ENCODE measurements at places on chromosomes 11 and 22.

DNA sequence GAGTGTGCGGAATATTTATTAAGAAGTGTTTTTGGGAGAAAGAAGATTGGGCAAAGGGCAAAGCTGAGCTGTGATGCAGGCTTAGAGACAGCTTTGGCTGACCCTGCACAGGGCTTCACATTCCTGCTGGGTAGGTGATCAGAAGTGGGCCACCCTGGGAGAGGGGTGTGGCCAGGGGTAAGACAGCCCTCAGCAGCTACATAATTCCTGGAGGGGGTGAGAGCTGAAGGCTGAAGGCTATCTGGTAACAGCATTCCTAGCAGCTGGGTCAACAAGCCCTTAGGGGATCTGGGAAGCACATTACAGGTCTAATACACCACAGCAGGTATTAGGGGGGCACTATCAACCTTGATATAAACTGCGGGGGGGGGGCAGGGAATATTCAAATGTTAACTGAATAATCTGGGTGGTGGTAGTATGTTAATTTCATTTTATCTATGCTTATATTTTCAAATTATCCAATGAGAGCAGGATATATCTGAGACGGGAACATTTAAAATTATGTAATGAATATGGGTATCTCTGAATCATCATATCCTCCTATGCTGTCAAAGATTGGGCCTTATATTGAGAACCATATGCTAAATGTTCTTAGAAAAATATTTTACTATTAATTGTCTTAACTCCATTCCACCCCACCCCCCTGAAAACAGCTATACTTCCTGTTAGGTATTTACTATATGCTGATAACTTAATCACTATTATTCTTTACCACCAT, 5.9 kb downstream of the OOSP1 start:
- no peak for DNase-seq

- no peak for DNase-seq
Measured at GRCh38 chr11:19753451-19754106, 40.9 kb downstream of the NAV2 start.

GRCh38 chr11:78295347-78295746, 106.6 kb downstream of the USP35 start:
- no peak for DNase-seq

DNA sequence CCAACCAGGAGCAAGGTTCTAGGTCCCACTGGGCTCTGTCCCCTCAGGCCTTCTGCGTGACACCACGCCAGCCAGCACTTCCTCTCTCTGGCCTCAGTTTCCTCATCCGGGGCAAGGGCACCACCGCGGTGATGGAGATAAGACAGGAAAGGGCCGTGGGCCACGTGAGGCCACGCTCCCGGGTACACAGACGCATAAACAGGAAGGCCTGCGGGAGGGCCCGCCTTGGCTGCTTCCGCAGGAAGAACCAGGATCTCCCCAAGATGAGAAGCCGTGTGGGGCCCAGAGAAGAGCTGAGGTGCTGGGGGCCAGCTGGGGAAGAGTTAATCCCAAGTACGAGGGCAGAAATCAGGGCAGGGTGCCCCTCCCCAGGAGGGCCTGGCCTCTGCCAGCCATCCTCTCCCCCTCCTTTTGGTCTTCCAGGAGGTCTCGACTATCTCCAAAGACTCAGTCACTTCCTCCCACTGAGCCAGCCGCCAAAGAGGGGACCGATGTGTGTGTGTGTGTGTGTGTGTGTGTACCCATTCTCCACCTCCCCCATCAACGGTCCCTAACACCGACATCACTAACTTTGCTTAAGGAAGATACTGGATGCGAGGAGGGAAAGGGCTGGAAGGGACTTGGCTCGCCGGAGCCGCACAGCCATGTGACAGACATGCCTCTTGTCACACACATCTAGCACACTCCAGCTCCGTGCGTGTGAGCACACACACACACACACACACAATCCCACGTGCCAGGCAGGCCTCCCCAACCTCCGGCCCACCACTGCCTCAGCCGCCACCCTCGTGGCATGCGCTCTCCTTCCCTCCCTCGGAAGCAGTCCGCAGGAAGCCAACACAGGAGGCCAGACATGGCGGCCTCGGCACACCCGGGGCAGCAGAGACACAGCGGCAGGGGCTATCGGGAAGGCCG, 1.4 kb downstream of the MFNG start:
- DNase-seq: peak; percentile 92

- no peak for DNase-seq
Measured at GRCh38 chr22:44033694-44034093, 9.6 kb downstream of the PARVB start.

GRCh38 chr22:43173976-43174720, 12.8 kb downstream of the TTLL12 start:
- no peak for DNase-seq

- DNase-seq: peak; percentile 19
Measured at GRCh38 chr11:5596607-5597201, at the start of gene TRIM6. Gene TRIM6 (plus strand): TSS chr11:5596637. CDS start chr11:5596898, 261 bp downstream.

- DNase-seq: no peak
Measured at GRCh38 chr11:75570559-75571139, 8.6 kb downstream of the SERPINH1 start.

DNA sequence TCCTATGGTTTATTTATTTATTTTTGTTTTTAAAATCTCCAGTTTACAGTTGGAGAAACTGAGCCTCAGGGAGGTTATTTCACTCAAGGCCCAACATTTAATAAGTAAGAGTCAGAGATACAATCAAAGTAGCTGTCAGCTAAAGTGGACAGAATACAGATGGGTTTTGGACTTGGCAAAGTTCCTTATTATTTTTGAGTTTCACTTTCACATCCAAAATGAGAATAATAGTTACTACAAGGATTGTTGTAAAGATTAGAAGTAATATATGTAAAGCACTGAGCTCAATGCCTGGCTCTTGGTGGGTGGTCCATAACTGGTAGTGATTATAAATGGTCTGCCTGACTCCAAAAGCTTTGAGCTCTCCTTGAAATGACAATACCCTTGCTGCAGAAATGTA, 87.5 kb upstream of the SESN3 start:
- no peak for DNase-seq

DNA sequence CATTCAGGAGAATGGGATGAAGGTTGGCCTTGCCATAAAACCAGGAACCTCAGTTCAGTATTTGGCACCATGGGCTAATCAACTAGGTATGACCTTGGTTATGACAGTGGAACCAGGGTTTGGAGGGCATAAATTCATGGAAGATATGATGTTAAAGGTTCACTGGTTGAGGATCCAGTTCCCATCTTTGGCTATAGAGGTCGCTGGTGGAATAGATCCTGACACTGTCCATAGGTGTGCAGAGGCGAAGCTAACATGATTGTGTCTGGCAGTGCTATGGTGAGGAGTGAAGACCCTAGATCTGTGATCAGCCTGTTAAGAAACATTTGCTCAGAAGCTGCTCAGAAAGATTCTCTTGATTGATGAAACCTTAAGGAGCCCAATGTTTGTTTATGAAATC, 5.7 kb downstream of the NF2 start:
- no peak for DNase-seq

GRCh38 chr22:17964643-17965042, 59.7 kb downstream of the MICAL3 start:
- no peak for DNase-seq

GRCh38 chr11:66258473-66258893, 10.0 kb upstream of the RAB1B start:
- no peak for DNase-seq

- DNase-seq: peak; percentile 66
Measured at GRCh38 chr11:75492181-75492820, 33.4 kb downstream of the GDPD5 start.

GRCh38 chr11:105689631-105690030, 79.8 kb downstream of the GRIA4 start:
- DNase-seq: no peak

DNA sequence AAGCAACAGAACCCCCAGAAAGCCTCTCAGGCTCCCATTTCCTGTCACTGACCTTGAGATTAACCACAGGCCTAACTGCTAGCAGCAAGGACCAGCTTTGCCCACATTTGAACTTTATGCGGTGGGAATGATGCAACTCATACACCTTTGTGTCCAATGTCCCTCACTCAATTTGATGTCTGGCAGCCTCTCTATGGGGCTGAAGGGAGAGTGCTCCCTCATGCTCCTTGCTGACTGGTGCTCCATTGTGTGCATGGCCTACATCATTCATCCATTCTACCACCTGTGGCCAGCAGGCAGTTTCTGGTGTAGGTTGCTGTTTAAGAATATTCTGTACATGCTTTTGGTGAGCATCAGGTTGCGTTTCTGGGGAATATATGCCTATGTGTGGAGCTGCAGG, 31.9 kb downstream of the KCNQ1OT1 start:
- no peak for DNase-seq

GRCh38 chr11:104001561-104002056, 34.8 kb upstream of the DDI1 start:
- no peak for DNase-seq

- DNase-seq: no peak
Measured at GRCh38 chr22:45335854-45336522, 26.3 kb downstream of the FAM118A start.

GRCh38 chr22:37274380-37274862, 7.9 kb upstream of the CYTH4 start:
- no peak for DNase-seq

GRCh38 chr11:79226126-79226525, 214.7 kb downstream of the TENM4 start:
- DNase-seq: no peak

DNA sequence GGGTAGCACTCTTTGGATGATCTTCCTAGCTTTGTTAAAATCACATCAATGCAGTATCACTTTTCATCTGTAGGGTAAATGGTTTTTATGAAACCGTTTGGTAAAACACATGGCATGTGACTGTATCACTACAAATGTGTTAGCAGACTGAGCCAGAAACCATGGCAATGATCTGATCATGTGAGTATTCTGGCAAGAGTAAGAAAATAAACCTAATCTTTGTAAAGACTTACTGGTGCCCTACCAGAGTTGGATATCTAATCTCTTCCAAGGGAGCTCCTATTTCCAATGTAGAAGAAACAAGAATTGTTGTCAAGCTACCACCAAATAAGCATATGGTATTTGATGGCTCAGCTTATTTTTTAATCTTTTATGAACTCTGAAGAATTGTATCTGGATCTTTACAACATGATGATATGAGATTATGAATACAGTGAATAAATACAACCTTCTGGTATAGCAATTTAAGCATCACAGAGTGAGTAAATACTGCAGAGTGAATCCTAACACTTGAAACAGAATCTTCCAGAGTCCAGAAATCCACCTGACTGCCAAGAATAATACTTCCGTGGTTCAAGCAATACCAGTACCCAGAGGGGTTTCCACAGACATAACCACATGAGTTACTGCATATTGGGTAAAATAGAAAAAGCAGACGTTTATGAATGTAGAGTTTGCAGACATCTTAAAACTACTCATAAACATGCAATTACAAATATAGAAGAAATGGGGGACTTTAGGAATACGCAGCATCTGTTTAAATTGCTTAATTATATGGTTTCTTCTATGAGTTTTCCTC, 238.8 kb downstream of the TTC28 start:
- DNase-seq: no peak

GRCh38 chr11:66996609-66997273, 21.6 kb downstream of the C11orf86 start:
- no peak for DNase-seq

- DNase-seq: no peak
Measured at GRCh38 chr11:2590131-2590964, 109.4 kb downstream of the KCNQ1OT1 start.

- no peak for DNase-seq
Measured at GRCh38 chr11:75616281-75616680, 52.6 kb downstream of the MAP6 start.

GRCh38 chr22:48331691-48332220, 1495.9 kb downstream of the BRD1 start:
- DNase-seq: no peak

DNA sequence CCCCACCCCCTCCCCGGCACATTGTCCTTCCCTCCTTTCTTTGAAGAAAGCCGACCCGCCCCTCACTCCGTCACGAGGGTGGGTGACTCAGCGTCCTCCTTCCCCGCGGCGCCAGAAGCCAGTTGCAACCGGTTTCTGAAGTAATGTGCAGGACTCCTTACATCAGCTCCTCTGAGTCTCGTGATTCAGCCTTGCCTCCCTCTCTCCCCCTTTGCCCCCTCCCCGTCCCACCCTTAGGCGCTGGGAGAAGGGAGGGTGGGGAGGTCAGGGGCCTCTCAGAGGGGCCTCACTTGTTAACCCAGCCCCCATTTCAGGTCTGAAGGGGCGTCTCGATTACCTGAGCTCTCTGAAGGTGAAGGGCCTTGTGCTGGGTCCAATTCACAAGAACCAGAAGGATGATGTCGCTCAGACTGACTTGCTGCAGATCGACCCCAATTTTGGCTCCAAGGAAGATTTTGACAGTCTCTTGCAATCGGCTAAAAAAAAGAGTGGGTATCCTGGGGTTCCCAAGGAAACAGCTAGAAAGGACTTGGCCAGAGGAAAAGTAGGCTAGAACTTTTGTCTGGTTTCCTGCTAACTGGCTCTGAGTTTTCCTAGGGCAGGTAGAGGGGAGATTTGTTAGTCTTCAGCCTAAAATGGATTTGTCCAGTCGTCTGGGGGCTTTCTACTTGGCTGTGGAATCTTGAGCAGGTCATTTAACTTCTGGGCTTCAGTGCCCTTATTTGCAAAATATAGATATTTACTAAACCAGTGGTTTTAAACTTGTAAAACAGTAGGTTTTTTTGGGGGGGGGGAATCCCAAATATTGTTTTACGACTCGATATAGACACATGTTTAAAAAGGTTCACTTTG, 1.1 kb downstream of the SLC3A2 start:
- DNase-seq: peak; percentile 97

- no peak for DNase-seq
Measured at GRCh38 chr11:73245461-73245860, 26.7 kb upstream of the P2RY6 start.

- no peak for DNase-seq
Measured at GRCh38 chr22:45804986-45805325, 133.3 kb downstream of the ATXN10 start.

DNA sequence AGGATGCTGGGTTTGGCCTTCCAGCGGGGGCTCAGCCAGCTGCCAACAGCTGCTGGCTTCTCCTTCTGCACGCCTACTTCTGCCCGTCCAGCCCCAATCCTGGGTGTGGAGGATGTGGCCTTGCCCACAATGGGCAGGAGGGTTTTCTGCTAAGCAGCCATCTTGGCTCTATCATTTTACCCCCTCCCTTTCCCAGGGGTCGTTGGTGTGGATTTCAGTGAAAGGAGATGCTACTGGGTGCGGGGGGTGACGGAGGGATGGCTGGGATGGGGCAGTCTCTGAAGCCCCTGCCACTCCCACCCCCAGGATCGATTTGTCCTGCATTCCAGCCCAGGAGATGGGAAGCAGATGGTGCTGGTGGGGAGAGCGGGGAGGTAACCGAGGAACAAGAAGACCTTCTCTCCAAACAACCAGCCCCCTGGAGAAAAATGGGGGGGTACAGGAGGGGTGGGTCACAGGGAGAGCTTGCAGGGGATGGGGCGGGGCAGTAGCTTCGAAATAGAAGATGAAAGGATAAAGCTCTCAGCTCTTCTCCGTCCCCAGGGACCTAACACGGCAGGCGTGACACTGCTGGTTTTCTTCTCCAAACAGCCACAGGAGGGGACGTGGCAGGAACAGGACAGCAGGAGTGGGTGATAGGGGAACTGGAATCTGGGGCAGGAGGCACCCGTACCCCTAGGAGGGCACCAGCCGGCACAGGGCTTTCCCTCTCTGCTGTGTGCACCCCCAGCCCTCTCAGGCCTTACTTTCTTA, 68.9 kb downstream of the NECTIN1 start:
- no peak for DNase-seq

- no peak for DNase-seq
Measured at GRCh38 chr11:35968386-35969088, 24.7 kb downstream of the LDLRAD3 start.

- DNase-seq: no peak
Measured at GRCh38 chr11:5818245-5818886, 9.6 kb downstream of the OR52N2 start.

- DNase-seq: no peak
Measured at GRCh38 chr11:6646071-6646470, 9.5 kb downstream of the DCHS1 start.

Data from activated CD4-positive, alpha-beta memory T cell treated with anti-CD3 and anti-CD28 coated beads, Interleukin-2, amount 10 ng/mL, durations not matched to agents 7 days and 5 days (primary cell).